Pons (tissue), 1 donor: ENCODE measurements at places on chromosomes 3 and 15.

DNA sequence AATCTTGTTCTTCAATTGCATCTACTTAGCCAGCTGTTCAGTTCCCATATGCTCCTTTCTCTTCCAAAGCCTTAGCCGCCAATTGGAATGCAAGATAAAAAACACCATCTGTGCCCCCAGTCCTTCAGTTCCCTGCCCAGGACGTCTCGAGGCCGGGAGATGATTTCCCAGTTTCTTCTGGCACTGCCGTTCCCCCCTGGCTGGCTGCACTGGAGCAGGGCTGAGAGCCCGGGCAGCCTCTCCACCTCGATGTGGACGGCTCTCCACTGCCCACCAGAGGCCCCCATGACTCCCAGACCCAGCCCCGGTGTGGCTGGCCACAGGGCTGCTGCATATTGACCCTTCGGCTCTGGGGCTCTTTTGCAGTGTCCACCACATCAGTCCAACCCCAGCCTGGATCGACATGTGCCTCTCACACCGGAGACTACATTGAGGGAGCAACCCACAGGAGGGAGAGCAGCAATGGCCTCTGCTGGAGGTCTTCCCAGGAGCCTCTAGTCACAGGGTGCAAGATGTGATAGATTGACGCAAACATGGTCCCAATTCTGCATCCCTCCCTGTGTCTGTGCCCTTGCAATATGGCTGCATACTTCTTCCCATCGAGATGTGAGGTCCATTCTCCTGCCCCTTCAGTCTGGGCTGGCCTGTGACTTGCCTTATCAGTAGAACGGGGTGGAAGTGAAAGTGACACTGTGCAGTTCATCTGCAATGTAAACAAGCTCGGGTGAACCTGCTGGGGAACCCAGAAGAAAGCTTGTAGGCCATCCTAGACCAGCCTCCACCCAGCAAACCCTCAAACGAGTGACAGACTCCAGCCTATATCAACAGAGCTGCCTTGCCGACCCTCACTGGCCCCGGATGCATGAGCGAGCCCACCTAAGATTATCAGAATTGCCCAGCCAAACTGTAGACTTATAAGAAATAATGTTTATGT, 52.3 kb upstream of the PRR20G start:
- peak; percentile 2 for DNase-seq

DNA sequence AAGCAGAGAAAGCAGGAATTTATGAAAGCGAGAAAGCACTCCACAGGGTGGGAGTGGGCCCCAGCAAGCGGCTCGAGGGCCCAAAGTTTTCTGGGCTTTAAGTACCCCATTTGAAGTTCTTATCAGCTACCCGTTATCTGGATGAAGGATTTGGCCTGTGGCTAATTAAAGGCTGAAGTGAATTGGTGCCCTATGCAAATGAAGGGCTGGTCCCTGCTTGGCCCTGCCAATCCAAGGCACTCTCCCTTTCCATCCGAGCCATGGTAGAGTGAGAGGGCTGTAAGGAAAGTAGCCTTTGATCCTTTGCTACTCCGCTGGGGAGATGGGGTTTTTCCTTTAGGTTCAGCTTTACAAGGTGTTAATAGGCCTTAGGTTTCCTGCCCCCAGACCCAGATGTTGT, 469.3 kb upstream of the CFAP20DC start:
- no peak for DNase-seq

GRCh38 chr15:49387471-49387870, 35.6 kb upstream of the FGF7 start:
- DNase-seq = no peak

GRCh38 chr3:73024836-73025235, 28.2 kb downstream of the PPP4R2 start:
- DNase-seq = no peak

DNA sequence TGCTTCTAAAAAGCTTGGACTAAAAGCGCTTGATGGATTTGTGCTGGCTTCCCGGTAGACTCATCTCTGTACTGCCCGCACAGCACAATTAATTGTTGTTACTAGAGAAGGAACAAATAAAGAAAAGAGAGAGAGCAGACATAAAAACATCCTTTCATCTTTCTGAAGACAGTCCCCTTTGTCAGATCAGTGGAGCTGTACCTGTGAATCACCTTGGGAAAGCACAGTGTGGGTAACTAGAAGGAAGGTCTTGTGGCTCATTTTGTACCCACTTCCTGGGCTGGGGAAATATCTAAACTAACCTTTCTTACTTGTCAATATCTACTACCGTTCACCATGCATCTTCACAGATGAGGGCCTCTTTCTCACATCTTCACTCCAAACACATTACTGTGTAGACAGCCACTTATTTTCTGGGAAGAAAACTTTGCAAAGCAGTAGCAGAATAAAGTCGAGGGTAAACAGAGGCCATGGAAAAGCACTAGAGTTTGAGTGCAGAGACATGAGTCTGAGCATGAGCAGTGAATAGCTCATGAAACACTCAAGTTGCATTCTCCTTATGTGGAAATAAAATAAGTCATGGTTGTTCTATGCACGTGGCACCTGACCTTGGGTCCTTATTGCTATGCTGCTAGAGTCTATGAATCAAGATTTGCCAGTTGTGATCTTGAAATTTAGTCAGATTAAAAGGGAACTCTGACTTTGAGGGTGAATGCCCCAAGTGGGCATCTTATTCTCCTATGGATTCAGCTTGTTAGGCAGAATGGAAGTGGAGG, 169.3 kb downstream of the LPP start:
- no peak for DNase-seq

GRCh38 chr3:60046210-60046609, 996.4 kb upstream of the CFAP20DC start:
- peak; percentile 33 for DNase-seq
